ENCODE measurements at places on chromosomes 1 and 21.

GRCh38 chr1:149942207-149942606 lies 5.5 kb upstream of the MTMR11 start:
- DNase-seq = no peak

DNA sequence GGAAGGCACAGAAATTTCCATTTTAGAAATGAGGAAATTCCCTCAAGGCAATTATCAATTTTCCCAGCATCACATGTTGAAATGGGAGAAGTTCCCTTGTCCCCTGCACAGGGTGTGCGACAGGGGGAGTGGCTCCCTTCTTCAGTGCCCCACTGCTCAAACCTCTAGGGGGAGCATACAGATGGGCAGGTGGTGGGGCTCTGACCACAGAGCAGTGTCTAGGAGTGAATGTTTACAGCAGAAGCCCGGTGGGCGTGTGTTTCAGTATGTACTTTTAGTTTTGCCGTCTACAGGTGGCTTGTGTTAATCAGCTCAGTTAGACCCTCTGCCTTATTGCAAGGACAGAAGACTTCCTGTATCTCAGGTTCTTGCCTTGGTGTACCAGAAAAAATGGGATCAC lies 493.7 kb upstream of the PLXNA2 start:
- no peak for DNase-seq

DNA sequence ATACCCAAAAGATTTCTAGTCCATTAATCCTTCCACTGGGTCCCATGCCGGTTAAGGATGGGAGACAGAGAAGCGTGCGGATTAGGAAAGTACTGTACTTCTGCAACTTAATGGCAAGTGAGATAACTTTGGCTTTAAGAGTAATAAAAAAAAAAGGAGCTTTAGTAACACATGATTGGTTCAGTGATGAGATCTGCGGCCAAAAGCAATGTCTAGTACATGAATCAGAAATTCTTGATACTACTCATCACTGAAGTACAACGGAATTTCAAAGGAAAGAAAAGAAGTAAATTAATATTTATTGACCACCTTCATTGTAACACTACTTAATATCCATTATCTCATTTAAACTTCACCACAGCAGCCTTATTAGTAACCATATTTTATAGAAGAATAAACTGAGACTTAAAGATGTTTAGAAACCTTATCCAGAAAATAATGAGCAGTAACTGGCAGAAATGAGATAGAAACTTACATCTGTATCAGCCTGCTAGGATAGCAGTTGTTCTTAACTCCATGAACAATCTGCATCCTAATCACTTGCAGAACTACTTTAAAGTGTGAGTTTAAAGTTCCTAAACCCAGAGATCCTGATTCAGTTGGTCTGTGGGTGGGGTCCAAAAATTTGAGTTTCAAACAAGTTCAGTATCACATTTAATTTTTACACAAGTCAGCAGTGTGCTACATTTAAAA lies 14.1 kb upstream of the NUF2 start:
- no peak for DNase-seq

DNA sequence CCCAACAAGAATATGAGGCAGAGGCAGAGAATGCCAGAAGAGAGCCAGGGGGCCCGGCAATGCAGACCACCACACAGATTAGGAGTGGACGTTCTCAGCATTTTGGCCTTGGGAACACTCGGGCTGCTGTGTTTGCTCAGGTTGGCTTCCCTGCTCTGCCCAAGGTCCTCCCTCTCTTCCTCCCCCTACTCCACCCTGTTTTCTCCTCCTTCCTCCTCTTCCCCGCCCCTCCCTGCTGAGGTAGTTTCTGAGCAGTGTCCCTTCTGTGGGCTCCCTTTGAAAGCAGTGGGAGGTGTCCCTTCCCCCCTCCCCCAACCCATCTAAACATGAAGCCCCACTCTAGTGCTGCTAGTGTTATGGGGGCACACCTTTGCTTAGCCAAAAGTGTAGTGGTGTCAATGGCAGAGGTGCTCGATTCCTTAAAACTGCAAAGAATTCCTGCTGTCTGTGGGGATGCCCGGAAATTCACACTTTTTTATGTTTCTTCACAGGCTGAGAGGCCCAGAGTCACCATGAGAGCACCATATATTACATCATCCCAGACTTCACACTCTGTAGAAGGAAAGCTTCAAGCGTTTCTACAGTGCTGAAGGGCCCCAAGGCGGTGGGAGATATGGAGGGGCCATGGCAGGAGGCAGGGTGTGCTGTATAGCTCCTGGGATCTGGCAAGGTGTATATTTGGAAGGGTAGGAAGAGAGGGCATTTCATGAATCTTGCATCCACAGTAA lies at the start of gene HHIPL2:
TSS of gene HHIPL2 (minus strand) at position 161 of the 728 bp plus-strand sequence. CDS start at position 101, 60 bp downstream.
- DNase-seq = no peak

- no peak for DNase-seq
Observed at GRCh38 chr1:239274242-239274830, 112.0 kb upstream of the CHRM3 start.

- no peak for DNase-seq
Observed at GRCh38 chr1:37926038-37926924, 20.6 kb downstream of the INPP5B start.

- DNase-seq = no peak
Observed at GRCh38 chr1:177703888-177704446, 265.9 kb downstream of the SEC16B start.

All from NCI-H1436 treated with DMSO at 0.1 percent for 48 hours (cell line).